ENCODE measurements at places on chromosomes 3 and 15.

GRCh38 chr15:58770519-58770856, 614 bp upstream of the MINDY2 start:
- DNase-seq, result no peak

- no peak for DNase-seq
Observed at GRCh38 chr3:2657971-2658370, 452.2 kb downstream of the IL5RA start.

GRCh38 chr3:52272831-52273230, 5.6 kb downstream of the WDR82 start:
- DNase-seq, result no peak

GRCh38 chr3:31361371-31362273, 171.1 kb upstream of the STT3B start:
- no peak for DNase-seq

DNA sequence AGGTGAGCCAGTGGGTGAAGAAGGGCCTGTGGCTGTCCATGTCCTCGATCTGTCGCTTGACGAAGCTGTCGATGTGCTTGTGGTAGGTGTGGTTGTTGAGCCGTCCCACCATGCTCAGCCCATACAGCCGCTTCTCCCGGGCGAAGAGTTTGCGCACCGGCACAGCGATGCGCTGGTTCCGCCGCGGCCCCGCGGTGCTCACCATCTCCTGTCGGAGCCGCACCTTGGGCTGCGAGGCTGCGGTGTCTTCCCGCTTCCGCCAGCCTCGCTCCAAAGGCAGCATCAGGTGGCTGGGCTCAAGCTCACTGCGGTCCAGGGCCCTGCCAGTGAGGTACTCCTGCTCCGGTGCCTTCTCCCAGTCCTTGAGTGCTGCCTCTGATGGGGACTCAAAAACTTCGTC, 34.0 kb upstream of the GRIP2 start:
- no peak for DNase-seq

- no peak for DNase-seq
Observed at GRCh38 chr3:123295171-123295900, 93.6 kb downstream of the SEC22A start.

- no peak for DNase-seq
Observed at GRCh38 chr15:80556694-80557367, 138.3 kb upstream of the ABHD17C start.

DNA sequence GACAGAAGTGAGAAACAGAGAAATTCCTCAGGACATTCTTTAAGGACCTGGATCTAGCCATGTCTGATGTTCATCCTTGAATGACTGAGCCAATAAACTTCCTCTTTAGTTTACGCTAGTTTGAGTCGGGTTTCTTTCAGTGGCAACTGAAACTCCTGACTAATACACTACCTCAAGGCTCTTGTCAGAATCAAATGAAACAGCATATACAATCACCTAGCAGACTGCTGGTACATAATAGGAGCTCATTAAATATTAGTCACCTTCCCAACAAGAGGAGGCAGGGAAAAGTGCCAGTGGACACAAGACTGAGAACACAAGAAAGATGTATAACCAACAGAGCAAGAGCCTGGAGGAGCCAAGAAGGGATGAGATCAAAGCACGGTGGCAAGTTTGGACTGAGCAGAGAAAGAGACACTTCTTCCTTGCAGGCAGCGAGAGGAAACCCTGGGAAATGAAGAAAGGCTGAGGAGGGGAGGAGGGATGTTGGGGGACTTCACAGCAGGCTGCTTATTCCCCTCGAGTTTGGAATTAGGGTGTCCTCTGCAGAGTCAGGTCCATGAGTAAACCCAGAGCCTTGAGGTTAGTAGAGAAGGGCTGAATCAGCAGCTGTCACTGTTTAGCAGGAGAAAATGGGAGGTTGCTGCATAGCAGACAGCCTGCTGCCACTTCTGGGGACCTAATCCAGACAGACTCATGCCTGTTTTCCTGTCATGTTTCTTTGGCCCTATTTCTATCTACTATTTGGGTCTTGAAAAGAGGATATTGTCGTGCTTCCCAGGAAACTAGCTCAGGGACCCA, 73.3 kb downstream of the MRPL46 start:
- DNase-seq, result no peak

- no peak for DNase-seq
Observed at GRCh38 chr3:57896691-57897090, 111.5 kb upstream of the FLNB start.

DNA sequence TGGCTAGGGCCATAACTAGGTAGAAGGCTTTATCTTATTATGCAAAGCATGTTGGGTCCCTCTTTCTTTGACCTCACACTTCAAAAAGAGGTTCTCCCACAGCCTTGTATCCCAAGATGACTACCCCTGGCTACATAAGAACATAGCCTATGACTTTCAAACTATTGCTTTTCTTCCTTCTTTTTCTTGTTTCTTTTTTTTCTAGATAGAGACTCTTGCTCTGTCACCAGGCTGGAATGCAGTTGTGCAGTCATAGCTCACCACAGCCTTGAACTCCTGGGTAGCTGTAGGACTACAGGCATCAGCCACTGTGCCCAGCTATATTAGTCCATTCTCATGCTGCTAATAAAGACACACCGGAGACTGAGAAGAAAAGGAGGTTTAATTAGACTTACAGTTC, 47.2 kb downstream of the DIPK2A start:
- no peak for DNase-seq

- no peak for DNase-seq
Observed at GRCh38 chr15:49898575-49899283, 220.3 kb downstream of the ATP8B4 start.

- no peak for DNase-seq
Observed at GRCh38 chr3:24145481-24145880, 200.4 kb downstream of the NR1D2 start.

DNA sequence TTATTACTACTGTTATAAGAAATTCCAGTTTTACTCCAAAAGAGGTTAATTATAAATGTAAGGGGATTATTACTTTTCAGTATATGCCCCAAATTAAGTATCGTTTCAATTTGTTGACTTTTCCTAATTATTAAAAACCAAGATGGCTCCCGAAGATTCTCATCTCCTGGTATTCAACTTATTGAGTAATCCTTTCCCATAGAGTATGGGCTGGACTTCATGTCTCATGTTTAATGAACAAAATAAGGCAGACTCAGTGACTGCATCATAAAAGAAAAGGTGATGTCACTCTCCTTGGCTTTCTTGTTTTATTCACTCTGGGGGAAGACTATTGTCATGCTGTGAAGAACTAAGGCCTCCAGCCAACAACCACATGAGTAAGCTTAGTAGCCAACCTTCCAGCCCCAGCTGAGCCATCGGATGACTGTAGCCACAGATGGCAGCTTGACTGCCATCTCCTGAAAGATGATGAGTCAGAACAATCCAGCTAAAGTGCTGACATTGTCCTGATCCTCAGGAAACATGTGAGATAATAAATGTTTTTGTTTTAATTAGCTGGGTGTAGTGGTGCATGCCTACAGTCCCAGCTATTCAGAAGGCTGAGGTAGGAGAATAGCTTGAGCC, 17.3 kb downstream of the IGF2BP2 start:
- DNase-seq, result no peak

DNA sequence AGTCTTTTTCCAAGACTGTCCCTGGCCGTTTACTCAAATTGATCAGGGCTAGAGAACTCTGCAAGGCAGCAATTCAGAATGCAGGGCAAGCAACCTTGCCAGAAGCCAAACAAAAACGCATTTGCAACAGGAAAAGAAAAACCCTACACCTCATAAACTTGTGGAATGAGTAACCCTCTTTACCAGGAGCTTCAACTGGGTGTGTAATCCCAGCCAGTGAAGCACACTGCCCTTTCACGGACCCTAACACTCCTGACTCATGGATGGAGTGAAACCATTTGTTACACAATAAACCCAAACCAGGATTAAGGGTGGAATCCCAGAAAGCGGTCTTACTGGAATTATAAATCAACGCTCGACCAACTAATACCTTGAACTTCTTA, 14.8 kb upstream of the LDHAL6B start:
- no peak for DNase-seq

DNA sequence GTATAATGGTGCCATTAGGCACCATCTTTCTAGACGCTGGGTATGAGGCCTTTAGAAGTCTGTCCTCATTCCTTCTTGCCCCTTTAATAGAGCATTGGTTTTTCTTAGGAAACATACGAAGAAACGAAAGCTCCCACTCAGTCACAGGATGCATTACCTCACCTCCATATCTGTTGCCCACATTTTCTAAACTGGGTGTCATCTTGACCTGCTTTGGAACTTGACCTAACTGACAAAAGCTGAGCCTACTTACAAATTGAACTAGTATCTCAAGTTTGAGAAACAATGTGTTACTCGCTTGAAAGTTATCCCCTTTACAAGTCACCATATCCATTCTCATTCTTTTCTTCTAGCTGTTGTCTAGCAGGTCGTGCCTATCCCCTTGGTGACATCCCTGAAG, 102.7 kb downstream of the VPS8 start:
- DNase-seq, result no peak

DNA sequence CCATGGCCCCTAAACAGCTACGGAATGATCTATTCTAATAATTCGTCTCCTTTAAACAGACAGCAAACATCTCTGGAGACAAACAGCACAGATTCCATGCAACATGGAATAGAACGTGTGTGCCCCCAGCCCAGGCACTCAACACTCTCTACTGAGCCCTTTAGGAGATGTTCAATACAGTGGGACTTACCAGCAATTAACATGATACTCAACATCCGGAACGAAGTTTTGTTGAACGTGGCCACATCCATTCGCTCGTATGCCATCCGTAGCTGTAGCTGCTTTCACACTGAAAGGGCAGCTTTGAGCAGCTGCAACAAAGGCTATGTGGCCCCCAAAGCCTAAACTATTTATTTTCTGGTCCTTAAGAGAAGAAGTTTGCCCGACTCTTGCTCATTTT, 3.5 kb downstream of the ADAMTS17 start:
- no peak for DNase-seq

- DNase-seq, result no peak
Observed at GRCh38 chr3:38610436-38610835, 39.1 kb downstream of the SCN5A start.

- peak; percentile 35 for DNase-seq
Observed at GRCh38 chr3:31980530-31981205, 394 bp downstream of the OSBPL10 start.

DNA sequence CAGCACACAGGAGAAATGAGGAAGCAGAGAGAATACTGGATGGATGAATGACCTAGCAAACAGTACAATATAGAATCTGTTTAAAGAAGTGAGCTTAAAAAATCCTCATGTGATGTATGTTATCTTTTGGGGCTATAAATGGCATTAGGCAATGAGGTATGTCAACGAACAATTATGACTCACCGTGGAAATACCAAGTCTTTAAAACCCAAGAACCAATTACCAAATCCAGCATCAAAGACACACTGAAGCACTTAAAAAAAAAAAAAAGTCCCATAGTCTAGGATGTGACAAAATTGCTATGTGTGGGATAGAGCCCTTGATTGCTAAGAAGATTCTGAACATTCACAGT, 36.3 kb upstream of the HERC1 start:
- no peak for DNase-seq

DNA sequence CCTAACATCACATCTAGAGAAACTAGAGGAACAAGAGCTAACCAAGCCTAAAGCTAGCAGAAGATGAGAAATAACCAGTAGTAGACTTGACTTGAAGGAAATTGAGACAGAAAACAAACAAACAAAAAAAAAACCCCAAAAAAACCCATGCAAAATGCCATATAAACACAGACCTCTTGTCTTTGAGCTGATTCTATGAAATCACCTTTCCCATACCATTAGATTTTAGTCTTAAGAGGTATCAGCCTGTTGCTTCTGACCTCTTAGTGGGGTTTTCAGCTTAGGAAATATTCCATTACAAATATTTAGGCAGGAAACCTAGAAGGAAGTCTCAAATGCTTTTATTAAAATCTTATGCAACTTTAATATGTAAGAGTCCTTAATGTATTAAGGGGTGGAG, 23.9 kb upstream of the ST3GAL6 start:
- DNase-seq, result no peak

- no peak for DNase-seq
Observed at GRCh38 chr3:115808816-115809215, 185.5 kb downstream of the GAP43 start.

GRCh38 chr3:61454801-61455200, 106.6 kb upstream of the PTPRG start:
- no peak for DNase-seq

DNA sequence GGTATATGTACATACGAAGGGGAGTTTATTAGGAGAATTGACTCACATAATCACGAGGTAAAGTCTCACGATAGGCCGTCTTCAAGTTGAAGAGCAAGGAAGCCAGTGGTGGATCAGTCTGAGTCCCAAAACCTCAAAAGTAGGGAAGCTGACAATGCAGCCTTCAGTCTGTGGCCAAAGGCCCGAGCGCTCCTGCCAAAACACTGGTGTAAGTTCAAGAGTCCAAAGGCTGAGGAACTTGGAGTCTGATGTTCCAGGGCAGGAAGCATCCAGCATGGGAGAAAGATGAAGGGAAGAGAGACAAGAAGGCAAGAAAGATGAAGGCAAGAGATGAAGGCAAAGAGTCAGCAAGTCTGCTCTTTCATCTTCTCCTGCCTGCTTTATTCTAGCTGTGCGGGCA, 16.8 kb upstream of the LRRN1 start:
- DNase-seq, result no peak

DNA sequence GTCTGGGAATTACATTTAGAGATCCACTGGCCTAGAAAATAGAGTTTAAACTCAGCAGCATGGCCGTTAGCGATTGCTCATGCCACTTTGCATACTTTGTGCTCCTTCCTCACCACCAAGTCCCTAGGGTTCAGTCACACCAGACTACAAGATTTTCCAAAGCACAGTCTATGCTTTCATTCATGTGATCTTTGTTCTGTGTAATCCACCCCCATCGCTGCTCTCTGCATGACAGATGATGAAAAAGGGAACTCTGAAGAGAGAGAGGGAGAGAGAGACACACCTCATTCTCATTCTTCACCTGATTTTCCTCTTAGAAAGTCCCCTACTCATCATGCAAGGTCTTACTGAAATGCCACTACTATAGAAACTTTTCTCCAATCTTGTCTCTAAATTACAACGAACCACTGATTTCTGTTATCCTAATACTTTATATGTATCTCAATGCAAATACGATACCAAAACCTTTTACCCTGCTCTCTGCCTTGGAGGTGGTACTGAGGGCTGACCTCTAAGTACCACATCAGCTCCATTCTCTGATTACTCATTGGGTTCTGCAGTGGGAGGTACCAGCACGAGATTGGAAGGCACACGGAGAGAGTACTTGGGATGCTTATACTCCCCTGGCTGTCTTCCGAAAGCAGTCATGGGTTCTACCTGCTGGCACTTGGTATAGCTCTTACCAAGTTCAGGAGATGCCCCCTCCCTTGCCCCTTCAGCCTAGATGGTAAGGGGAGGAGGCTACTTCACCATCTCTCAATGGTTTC, 1.1 kb upstream of the PARP15 start:
- peak; percentile 35 for DNase-seq

DNA sequence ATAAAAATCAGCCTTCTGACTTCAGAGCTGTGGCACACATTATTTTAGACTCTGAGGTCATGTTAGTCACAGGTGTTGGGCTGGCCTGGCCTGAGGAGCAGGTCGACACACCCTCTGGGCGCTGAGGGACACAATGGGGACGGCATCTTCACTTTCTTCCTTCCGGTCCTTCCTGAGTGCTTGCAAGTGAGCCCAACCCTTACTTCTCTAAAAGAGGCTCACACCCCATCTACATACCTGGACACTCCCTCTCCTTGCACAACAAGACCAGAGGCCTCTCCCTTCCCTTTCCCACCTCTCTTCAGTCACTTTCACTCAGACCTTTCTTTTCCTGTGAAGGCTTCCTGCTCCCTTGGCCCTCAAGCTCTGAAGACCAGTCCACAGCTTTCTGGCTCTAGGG, 85.4 kb downstream of the XXYLT1 start:
- no peak for DNase-seq

GRCh38 chr3:29067007-29067406, 213.9 kb upstream of the RBMS3 start:
- DNase-seq, result no peak
